ENCODE measurements at places on chromosomes 7 and 10. TPM values are rescaled to one million over a fixed set of nuclear protein-coding genes. Genes with fewer than 3 reads are reported as not detected.

Gene MRC1
- 3.3 TPM for total RNA-seq

Gene KIFBP
- 18.1 TPM for total RNA-seq

Gene SEMA3E
- total RNA-seq, result not detected

Gene CYP3A7
- total RNA-seq, result not detected

Gene PNLIPRP1
- total RNA-seq, result not detected

Gene UBTD1
- 1.3 TPM for total RNA-seq

Gene IFIT2
- 8.4 TPM for total RNA-seq

Gene SH2D4B
- 0.14 TPM for total RNA-seq

Gene GPC2
- total RNA-seq, result 18.2 TPM

- no peaks in the 10 kb centered on the region for H3K27me3 ChIP-seq
- H3K27ac ChIP-seq, result no peak overlapping the region
- no peak for DNase-seq
Observed at GRCh38 chr10:85983051-85983450, 383.5 kb downstream of the GRID1 start.

DNA sequence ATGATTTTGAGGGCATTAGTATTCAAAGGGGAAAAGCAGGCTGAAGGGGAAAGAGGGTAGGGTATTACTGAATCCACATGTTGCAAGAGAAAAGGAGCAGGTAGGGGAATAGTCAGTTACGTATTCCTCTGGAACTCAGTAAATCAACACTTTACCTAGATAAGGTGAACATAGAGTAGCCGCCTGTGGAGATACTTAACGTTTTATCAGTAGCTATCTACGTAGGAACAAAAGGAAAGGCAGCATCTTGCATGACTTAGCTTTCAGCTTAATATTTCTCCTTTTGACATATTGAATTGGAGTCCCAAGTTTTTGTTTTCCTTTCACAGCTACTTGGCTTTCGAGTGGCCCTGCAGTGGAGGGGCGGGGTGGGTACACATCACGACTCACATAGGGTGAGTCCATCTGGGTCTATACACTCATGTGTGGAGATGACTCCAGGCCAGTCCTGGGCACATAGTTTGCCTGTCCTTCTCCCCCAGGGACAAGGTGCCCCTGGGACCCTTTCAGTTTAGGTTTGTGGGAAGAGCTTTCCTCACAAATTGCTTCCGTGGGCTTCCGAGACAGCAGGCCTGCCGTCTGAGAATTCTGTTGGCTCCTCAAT lies 48.1 kb downstream of the CCNY start:
- H3K27me3 ChIP-seq, result no peaks in the 10 kb centered on the region
- peaks cover 4% of the 10 kb centered on the region for H3K4me1 ChIP-seq
- no peak for DNase-seq

GRCh38 chr7:112869111-112869774 lies 79.0 kb upstream of the TMEM168 start:
- no peak overlapping the region for H3K27ac ChIP-seq
- no peaks in the 10 kb centered on the region for H3K27me3 ChIP-seq
- no peaks in the 10 kb centered on the region for H3K4me1 ChIP-seq
- peak; percentile 36 for DNase-seq

GRCh38 chr7:130305433-130306042 lies 12.6 kb downstream of the CPA4 start:
- DNase-seq, result no peak
- H3K27ac ChIP-seq, result no peak overlapping the region
- no peaks in the 10 kb centered on the region for H3K4me1 ChIP-seq
- no peaks in the 10 kb centered on the region for H3K36me3 ChIP-seq
- H3K27me3 ChIP-seq, result no peaks in the 10 kb centered on the region

DNA sequence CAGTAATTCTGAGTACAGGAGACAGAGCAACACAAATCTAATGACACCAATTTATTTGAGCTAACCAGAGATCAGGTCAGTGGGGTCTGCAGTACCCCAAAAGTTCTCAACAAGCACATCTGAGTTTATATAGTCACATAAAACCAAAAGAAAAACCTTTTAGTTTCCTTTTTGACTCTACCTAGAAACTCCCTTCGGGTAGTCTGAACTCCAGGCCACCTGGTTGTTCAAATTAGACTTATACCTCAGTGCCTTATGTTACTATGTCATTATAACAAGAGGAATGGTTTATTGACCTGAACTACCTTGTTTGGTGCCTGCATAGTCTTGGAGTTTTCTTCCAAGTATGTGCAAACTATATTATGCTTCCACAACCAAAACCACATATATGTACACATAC lies 14.6 kb downstream of the ZCWPW1 start:
- H3K27ac ChIP-seq, result no peak overlapping the region
- no peaks in the 10 kb centered on the region for H3K36me3 ChIP-seq
- H3K4me3 ChIP-seq, result no peak overlapping the region
- H3K27me3 ChIP-seq, result no peaks in the 10 kb centered on the region
- DNase-seq, result no peak
- no peaks in the 10 kb centered on the region for H3K4me1 ChIP-seq

GRCh38 chr10:127216786-127217185 lies 20.4 kb upstream of the INSYN2A start:
- no peaks in the 10 kb centered on the region for H3K27me3 ChIP-seq
- H3K4me3 ChIP-seq, result no peak overlapping the region
- no peaks in the 10 kb centered on the region for H3K4me1 ChIP-seq
- no peak for DNase-seq
- H3K27ac ChIP-seq, result no peak overlapping the region

DNA sequence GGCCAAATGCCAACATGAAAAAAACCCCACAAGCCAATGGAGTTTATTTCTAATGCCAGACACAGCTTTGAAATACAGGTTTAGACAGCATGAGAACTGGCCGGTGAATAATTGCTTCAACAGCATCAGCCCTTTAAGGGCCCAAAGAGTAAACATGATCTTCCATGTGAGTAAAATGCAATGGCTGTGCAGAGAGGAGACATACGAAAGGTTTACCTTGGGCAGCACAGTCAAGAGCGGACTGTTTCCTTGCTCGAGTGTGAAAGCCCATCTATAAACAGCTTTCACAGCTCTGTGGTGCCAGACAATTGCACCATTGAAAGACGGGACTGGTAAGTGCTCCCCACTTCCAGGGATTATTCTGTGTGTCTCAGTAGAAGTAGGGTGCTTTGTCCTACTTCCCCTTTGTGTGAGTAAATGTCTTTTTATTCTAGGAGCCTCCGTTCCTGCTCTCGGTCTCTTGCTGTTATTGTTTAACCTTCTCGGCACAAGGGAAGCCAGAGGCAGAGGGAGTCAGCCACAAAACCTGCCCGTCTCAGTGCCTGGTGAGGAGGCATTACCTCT lies 77.8 kb upstream of the KAT6B start:
- no peak for DNase-seq
- H3K27ac ChIP-seq, result no peak overlapping the region
- H3K27me3 ChIP-seq, result no peaks in the 10 kb centered on the region

DNA sequence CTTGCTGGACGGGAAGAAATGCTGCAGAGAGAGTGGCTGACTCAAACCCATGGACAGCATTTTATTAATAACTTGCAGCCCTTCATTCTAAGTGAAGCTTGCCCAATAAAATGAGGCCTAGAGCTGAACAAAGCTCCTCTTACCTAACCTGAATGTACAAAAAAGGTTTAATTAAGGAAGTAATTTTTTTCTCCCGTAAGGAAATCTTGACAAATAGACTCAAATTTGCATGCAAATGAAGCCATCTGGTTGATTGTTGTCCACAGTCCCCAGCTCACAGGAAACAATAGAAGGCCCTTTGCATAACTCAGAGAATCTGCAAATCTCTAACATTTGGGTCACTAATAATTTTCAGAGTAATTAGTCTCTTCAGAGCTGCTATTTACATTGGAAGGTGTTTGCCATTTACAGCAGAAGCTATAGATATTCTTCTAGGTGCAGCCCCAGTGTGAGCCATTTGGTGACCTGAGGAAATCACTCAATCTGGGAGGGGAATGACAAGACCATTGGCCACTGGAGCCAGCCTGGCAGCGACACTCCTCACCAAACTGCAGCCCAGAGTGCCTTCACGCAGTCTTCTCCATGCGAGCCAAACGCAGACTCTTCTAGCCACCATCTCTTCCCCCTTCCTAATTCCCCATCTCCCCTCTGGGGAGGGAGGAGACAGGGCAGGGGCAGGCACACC lies 483.0 kb upstream of the C7orf33 start:
- H3K27me3 ChIP-seq, result no peaks in the 10 kb centered on the region
- no peak overlapping the region for H3K27ac ChIP-seq
- DNase-seq, result no peak
- H3K36me3 ChIP-seq, result no peaks in the 10 kb centered on the region
- no peak overlapping the region for H3K4me3 ChIP-seq
- H3K4me1 ChIP-seq, result no peaks in the 10 kb centered on the region

DNA sequence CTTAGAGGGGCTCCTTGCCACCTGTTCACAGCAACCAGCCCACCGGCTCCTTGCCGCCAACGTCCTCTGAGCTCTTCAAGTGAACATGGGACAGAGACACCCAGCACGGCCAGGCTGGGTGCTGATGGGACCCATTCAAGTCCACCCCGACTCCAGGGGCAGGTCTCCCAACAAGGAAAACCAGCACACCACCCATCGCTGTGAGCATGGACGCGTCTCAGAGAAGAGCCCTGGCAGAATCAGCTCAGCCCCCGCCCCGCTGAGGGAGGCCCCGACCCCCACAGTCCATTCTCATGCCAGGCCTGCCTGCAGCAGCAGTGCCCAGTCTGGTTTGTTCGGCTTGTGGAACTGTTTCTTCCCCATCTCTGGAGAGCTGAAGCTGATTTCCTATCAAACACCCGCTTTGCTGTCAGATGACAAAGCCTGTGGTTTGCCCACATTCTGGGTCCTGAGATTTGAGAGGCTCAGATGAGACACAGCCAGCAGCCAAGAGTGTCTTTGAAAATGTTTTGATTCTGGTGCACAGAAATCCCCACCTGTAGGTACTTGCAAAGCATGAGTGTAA lies 216.6 kb downstream of the ZMYND11 start:
- no peak overlapping the region for H3K27ac ChIP-seq
- H3K27me3 ChIP-seq, result no peaks in the 10 kb centered on the region
- DNase-seq, result peak; percentile 66

DNA sequence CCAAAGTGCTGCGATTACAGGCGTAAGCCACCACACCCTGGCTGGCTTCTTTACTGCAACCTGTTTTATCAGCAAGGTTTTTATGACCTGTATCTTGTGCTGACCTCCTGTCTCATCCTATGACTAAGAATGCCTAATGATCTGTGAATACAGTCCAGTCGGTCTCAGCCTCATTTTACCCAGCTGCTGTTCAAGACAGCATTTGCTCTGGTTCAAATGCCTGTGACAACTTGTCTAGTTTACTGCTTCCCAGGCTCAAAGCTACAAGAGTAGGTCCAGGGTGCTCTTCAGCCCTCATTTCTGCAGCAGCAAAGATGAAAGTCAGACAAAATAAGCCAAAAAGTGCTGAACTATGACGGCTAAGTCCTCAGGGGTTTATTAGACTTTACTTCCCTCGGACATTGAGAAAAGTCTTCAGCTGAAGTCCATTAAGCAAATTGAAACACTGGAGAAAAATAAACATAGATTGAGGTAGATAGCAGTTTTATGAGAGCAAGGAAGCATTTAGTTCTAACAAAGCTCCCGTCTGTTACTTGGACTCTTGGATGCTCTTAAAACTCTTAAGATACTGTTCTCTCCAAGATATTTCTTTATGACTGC lies 12.5 kb upstream of the LYZL1 start:
- DNase-seq, result no peak
- no peak overlapping the region for H3K27ac ChIP-seq
- H3K36me3 ChIP-seq, result no peaks in the 10 kb centered on the region
- H3K4me1 ChIP-seq, result no peaks in the 10 kb centered on the region

DNA sequence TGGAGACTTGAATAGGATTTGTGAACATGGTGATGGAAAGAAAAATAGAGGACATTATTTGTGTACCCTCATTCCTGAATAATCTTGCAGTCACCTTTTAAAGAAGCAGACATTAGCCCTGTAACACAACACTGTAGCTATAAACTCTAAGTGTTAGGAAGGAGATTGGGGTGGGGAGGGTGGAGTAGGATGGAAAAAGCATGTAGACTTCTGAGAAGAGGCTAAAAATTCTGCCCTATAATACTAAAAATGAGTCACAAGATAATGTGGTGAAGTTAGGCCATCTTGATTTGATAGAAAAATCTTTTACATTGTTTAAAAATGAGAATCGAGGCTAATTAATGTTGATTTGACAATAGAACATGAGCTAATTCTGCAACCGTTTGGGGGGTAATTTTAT lies 128.8 kb downstream of the LCOR start:
- no peak for DNase-seq
- no peak overlapping the region for H3K4me3 ChIP-seq
- H3K4me1 ChIP-seq, result no peaks in the 10 kb centered on the region
- no peaks in the 10 kb centered on the region for H3K36me3 ChIP-seq
- H3K27me3 ChIP-seq, result no peaks in the 10 kb centered on the region

GRCh38 chr10:77056650-77057049 lies 581.0 kb downstream of the KCNMA1 start:
- H3K27me3 ChIP-seq, result no peaks in the 10 kb centered on the region
- no peaks in the 10 kb centered on the region for H3K36me3 ChIP-seq
- DNase-seq, result no peak
- no peak overlapping the region for H3K4me3 ChIP-seq
- H3K4me1 ChIP-seq, result no peaks in the 10 kb centered on the region
- H3K27ac ChIP-seq, result no peak overlapping the region

DNA sequence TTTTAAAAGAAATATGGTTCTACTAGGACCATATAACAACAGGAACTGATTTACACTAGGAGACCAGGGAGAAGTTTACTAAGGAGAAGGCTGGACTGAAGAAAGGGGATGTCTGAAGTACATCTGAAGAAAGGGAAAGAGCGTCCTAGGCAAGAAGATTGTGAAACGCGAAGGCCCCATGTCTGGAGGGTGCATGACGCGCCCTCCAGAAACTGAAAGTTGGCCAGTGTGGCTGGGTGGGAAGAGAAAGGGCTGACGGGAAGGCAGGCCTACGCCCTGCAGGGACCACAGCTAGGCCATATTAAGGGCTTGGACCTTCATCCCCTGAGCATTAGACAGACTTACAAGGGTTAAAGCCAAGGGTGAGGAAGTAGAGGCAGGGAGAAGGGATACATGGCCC lies 158.0 kb downstream of the TRIL start:
- no peak overlapping the region for H3K27ac ChIP-seq
- H3K4me3 ChIP-seq, result no peak overlapping the region
- no peaks in the 10 kb centered on the region for H3K4me1 ChIP-seq
- H3K27me3 ChIP-seq, result no peaks in the 10 kb centered on the region

GRCh38 chr7:104552102-104552501 lies 223.7 kb downstream of the LHFPL3 start:
- no peaks in the 10 kb centered on the region for H3K36me3 ChIP-seq
- H3K27me3 ChIP-seq, result no peaks in the 10 kb centered on the region
- H3K27ac ChIP-seq, result no peak overlapping the region
- no peak overlapping the region for H3K4me3 ChIP-seq
- DNase-seq, result no peak
